ENCODE measurements at places on chromosomes 11 and 22.

DNA sequence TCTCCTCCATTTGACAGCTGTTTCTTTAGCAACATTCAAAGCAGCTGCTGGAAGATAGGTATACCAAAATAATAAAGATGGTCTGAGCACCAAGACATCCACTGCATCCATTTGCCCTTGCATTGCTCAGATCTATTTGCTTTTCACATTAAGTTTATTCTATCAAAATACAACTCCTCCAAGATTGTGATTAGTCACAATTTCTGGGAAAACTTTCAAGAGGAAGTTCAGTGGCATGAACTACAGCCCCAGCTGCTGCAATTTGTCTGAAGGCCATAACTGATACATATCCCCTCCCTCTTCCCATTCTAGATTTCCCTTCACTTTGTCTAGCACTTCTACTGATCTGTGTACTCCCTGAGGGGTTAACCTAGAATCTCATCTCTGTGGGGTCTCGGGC, 117.5 kb upstream of the CEP126 start:
- no peak for DNase-seq

GRCh38 chr11:7639643-7640025, 33.7 kb downstream of the CYB5R2 start:
- no peak for DNase-seq

DNA sequence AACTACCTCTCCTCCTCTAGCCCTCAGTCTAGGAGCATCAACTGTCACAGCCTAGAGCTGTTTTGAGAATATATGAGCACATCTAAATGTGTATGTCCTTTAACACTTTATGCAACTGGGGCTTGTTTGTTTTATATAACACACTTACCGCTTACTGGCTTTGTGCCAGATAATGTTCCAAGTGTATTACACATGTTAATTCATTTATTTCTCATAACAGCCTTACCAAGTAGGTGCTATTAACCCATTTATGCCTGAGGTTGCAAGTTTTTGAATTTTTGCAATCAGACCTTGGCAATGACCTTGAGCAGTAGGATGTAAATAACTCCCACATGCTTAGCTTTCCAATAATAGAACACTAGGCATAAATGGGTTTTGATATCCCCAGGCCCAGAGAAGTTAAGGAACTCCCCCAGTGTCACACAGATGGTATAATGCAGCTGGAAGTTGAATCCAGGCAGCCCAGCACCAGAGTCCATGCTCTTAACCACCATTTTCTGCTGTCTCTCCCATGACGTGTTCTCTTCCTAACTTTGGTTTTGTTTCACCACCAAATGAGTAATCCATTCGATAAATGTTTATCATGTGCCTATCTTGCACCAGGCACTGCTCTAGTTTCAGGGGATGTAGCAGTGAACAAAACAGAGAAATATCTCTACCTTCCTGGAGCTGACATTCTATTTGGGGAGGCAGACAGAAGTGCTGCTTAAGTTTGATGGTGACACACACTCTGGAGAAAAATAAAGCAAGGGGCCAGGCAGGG, 23.1 kb downstream of the PRDM11 start:
- no peak for DNase-seq

GRCh38 chr22:41772645-41773044, 27.8 kb upstream of the CCDC134 start:
- DNase-seq, result no peak

GRCh38 chr11:63244862-63245261, 1.5 kb upstream of the SLC22A25 start:
- DNase-seq, result no peak

DNA sequence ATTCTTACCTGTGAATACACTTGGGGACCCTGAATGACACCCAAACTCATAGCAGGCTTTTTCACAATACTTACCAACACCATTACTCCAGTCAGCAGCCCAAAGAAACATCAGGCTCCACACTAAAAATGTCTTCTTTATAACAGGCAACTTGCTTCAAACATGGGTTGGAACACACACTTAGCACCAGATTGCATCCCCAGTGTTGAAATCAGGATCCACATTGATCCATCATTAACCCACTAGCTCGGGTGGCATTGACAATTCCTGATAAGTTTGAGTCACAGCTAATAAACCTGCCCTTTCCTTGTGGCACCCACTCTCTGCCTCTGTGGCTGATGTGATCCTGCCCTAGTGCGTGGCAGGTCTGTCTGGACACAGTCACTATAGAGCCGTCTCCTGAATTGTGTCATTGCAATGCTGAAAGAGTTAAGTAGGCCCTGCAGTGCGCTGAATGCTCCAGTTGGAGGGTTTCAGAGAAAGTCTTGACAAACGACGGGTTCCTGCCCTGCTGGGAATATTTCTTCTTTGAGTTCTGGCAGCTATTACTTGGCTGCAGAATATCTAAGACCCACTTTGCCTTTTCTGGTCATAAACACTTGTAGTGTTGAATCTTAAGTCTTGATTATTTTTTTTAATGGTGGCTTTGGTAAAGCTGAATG, 19.6 kb upstream of the C11orf96 start:
- no peak for DNase-seq

- peak; percentile 10 for DNase-seq
Measured at GRCh38 chr22:19122752-19123492, 710 bp upstream of the DGCR2 start.

GRCh38 chr11:120338107-120338933, 2.1 kb downstream of the ARHGEF12 start:
- DNase-seq, result no peak

- DNase-seq, result no peak
Measured at GRCh38 chr22:22442928-22443709, 65.4 kb downstream of the ZNF280B start.

DNA sequence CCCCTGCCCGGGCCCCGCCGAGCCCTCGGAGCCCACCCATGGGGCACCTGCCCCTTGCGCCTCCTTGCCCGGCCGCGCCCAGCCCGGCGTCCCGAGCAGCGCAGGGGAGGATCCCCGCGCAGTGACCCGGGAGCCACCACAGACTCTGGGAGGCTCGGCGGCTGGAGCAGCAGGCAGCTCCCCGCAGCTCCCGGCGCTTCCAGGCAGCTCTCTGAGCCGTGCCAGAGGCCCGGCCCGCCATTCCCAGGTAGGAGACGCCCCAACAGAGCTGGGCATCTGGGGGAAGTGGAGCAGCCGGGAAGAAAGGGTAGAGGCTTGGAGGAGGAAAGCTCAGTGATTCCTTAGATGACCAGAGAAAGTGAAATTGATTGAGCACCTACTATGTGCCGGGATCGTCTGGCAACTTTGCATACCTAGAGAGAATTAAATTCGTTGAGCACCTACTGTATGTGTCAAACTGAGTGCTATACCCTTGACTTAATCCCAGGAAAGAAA, 670 bp downstream of the RASD2 start:
- no peak for DNase-seq

DNA sequence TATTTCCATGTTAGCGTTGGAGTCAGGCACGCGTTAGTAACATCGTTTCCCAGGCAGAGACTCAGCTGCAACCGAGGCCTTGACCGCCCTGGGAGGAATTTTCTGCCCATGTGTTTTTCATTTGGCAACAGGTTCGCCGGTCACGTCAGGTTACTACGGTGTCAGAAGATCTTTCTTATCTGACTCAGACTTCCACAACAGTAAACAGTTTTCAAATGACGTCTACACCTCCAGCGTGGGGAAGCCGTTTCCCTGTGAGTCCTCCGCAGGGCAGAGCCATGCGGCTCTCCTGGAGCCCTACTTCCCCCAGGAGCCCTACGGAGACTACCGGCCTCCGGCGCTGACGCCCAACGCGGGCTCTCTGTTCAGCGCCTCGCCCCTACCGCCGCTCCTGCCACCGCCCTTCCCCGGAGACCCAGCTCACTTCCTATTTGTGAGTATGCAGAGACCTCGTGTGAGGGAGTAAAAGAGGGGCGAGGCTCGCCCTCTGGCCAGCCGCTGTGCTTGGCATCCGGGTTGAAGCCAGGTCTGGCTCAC, 14.3 kb upstream of the POU2AF3 start:
- no peak for DNase-seq

- no peak for DNase-seq
Measured at GRCh38 chr22:42684462-42685195, 35.4 kb upstream of the CYB5R3 start.

- no peak for DNase-seq
Measured at GRCh38 chr11:83392556-83392955, 106.4 kb upstream of the CCDC90B start.

DNA sequence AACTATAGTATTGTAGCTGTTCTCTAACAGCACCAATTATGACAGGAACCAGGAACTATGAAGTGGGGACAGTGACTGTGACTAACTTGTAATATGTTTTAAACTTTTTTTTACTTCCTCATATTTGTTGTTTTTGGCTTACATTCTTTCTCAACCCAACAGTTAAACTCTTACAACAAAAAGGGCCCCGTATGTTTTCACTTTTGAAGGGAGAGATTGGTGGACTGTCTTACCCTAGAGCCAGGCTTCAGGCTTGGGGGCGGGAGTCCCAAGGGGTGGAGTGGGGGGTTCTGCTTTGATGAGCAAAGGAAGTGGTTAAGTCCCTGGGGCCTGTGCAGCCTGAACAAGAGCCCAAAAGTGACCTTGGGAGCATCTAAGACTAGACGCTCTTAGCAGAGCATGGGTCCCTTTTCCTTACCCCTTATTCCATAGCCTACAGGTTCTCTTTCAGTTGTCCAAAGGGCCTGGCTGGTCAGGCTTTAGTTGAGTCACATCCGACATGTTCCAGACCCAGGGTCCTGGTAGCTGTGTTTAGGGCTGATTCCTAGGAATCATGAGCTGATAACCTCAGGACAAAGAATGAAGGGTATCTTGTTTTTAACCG, 38.8 kb downstream of the STIM1 start:
- DNase-seq, result no peak

- DNase-seq, result no peak
Measured at GRCh38 chr11:96748639-96749370, 359.0 kb downstream of the JRKL start.

- no peak for DNase-seq
Measured at GRCh38 chr11:35007277-35007676, 90.9 kb downstream of the PDHX start.

GRCh38 chr22:24231706-24232105, 13.2 kb downstream of the GGT5 start:
- no peak for DNase-seq

DNA sequence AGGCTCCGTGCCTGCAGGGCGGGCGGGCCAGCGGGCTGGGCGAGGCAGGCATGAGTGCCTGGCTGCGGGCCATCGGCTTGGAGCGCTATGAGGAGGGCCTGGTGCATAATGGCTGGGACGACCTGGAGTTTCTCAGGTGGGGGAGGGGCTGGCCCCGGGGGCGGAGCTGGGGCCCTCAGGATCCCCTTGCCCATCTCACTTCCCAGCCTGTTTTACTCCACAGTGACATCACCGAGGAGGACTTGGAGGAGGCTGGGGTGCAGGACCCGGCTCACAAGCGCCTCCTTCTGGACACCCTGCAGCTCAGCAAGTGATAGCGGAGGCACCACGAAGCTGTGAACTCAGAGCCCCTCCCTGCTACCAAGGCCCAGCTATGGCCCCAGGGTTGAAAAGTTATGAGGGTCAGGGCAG, 5.9 kb downstream of the PHOX2A start:
- peak; percentile 2 for DNase-seq

GRCh38 chr22:40397396-40397795, 27.0 kb downstream of the SGSM3 start:
- DNase-seq, result no peak

- no peak for DNase-seq
Measured at GRCh38 chr11:119496997-119497396, 74.0 kb upstream of the THY1 start.

GRCh38 chr11:119120639-119121007, 757 bp upstream of the HINFP start:
- peak; percentile 51 for DNase-seq

DNA sequence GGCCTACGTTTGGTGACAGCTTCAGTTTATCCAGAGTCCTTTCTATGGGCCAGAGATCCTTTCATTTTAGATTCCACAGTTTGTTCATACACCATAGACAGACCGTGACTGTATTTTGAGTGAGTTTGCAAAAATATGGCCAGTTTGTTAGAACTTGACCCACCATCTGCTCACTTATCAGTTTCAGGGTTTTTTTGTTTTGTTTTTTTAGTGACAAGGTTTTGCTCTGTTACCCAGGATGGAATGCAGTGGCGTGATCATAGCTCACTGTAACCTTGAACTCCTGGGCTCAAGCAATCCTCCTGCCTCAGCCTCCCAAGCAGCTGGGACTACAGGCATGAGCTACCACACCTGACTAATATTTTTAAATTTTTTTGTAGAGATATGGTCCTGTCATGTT, 9.1 kb upstream of the CKAP5 start:
- no peak for DNase-seq

DNA sequence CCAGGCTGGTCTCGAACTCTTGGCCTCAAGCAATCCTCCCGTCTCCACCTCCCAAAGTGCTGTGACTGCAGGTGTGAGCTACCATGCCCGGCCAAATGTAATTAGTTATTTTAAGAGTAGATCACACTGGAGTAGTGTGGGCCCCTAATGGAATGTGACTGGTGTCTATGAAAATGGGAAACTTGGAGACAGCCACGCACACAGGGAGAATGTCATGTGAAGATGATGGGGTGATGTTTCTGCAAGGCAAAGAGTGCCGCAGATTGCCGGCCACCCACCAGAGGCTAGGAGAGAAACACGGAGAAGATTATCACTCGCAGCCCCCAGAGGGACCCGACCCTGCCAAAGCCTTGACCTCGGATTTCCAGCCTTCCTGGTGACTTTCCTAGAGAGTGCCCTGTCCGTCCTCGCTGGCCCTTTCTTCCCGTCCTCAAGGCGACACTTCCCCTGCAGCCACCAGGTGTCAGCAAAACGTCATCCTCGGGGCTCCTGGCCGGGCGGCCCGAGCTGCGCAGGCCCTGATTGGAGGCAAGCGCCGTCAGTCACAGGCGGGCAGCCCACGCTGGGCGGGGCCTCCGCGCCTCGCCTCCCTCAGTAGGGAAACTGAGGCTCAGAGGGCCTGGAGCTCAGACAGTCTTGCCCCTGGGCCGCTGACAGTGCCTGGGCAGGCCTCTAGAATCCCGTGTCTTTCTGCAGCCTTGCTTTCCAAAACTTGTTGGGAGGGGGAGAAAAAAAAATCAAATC, 16.3 kb downstream of the CRYBB2 start:
- peak; percentile 85 for DNase-seq

DNA sequence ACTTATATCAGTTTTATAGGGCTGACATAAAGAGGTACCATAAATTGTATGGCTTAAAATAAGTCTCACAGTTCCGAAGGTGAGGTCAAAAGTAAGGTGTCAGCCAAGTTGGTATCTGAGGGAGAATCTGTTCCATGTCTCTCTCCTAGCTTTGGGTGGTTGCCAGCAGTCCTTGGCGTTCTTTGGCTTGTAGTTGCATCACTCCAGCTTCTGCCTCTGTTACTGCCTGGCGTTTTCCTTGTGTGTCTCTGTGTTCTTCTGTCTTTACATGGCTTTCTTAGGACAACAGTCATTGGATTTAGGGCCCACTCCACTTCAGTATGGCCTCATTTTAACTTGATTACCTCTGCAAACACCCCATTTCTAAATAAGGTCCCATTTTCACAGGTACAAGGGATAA, 16.7 kb downstream of the MMP7 start:
- peak; percentile 50 for DNase-seq

- no peak for DNase-seq
Measured at GRCh38 chr11:111627591-111627990, 25.3 kb downstream of the SIK2 start.

DNA sequence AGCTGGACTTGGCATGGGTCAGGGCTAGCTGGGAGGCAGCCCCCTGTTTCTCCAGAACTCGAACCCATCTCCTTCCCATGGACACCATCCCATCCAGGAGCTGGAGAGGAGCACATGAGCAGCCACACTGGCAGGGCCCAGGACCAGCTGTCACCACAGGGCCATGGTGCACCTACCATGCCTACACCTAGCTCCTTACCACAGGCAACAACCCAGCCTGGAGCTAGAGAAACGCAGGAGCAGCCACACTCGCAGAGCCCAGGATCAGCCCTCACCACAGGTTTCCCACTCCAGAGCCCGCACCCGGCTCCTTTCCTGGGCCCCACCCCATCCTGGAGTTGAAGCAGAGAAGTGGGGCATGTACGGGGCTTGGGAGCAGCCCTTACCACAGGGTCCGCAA, 50.2 kb downstream of the GAB4 start:
- DNase-seq, result no peak

Measured in NCI-H446 (cell line).